NCI-H524 treated with DMSO at 0.1 percent for 48 hours (cell line): ENCODE measurements at places on chromosomes 12 and 14.

GRCh38 chr12:63318933-63319332, 167.9 kb upstream of the AVPR1A start:
- DNase-seq = no peak

GRCh38 chr12:65875640-65876071, 51.4 kb downstream of the HMGA2 start:
- no peak for DNase-seq

DNA sequence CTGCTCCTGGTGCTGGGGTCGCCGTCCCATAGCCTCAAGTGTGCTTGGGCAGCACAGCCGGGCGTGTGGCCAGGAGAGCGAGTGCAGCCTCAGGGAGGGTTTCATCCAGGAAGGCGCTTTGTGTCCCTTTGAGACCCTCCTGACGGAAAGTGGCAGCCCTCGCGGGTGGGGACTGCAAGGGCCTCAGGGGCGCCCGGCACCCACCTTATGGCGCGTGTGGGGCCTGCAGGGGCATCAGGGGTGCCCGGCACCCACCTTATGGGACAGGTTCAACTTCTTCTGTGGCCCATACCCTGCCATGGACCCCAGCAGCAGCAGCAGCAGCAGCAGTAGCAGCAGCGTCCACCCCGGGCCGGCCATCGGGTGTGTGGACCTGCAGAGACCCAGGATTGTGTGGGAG, 4.5 kb downstream of the LRCOL1 start:
- no peak for DNase-seq

DNA sequence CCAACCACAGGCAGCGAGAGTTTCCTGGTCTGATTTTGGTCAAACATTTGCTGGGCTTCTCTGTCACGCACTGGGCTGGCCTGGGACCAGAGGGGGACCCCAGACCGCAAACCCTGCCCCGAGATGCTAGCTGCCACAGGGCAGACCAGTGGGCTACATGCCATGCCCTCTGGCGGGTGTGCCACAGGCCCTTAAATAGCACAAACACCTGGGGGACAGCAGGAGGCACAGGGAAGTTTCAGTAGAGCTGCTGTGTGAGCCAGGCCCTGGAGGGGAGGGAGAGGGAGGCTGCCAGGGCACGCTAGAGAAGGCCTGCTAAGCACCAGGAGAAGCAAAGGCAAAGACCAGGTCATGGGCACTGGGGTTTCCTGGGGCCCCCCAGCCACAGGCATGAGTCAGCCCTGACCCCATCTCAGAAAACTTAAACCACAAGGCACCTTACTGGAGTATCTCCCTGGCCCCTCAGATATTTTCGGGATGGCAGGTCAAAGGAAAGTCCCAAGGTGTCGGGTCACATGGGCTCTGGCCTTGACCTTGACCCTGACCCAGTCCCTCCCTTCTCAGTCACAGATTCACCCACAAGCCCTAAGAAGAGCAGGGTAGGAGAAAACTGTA, 29.2 kb downstream of the ITPK1 start:
- no peak for DNase-seq

DNA sequence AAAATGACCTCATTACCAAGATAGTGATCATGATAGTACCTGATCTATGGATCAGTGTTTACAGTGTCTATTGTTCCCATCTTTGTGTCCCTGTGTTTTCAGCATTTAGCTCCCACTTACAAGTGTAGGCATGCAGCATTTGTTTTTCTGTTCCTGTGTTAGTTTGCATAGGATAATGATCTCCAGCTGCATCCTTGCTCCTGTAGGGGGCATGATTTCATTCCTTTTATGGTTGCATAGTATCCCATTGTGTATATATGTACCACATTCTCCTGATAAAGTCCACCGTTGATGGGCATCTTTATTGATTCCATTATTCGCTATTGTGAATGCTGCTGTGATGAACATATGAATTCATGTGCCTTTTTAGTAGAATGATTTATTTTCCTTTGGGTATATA, 215.4 kb upstream of the NAV3 start:
- no peak for DNase-seq

GRCh38 chr12:75345531-75345930, 11.1 kb downstream of the GLIPR1L1 start:
- DNase-seq = no peak

GRCh38 chr14:54867011-54867410, 35.6 kb downstream of the GCH1 start:
- no peak for DNase-seq

DNA sequence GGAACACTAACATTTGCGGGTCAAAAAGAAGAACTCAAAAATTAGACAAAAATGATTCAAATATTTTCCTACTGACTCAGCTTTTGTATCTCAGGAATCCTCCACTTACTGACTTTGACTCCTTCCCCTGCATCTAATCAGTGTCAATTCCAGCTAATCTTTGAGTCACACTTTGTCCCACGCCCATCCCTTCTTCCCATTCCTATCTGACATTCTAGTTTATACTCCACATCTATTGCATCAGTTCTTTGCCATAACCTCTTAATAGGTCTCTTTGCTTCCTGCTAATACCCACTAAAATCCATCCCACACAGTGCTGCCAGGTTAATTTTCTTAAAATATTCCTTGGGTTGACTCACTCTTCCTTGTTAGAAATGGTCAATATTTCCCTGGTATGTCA, 19.1 kb downstream of the BBS10 start:
- DNase-seq = no peak

DNA sequence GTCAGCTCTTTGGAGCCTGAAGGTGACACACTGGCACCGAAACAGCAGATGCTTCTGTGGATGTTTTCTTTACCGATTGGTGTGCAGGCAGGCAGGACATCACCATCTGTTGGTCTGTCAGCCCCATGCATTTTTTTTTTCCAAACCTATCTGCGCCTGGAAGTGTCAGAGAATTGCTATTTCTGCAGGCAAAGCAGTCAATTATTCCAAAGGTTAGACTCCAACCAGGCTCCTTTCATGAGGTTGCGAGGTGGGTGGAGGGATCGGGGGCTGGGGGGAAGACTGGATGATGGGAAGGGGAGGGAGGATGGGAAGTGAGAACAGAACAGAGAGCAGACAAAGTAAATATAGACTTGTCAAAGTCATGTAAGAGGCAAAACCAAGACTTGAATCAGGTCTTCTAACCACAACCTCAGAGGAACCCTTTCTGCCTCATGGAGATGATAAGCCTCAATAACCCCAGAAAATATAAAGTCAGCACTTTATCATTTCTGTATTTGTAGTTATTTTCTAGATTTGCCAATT, 117.7 kb downstream of the OTOGL start:
- peak; percentile 32 for DNase-seq

DNA sequence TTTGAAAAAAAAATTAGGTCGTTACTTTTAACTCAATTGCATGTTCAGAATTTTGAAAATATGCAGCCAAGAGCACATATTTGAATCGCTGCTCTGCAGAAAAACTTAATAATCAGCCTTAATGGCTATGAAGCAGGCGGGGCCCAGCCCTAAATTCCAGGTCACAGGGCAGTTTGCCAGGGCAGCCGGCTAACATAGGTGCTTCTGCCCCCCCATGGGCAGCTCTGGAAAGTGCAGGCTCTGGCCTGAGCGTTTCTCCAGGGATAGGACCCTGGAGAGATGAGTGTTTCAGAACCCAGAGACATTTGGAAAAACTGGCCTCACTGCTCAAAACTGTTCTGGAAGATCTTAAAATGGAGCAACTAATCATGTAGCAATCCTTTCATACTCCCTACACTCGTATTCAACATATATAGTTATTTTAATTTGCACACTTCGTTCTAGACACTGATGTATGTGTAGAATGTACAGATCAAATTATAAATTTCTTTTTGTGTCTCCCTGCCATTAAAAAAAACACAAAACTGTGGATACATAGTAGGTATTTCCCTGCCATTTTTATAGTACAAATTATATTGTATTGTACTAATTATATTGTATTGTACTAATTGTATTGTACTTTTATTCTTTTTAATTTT, 26.0 kb upstream of the PTGR2 start:
- peak; percentile 58 for DNase-seq

- no peak for DNase-seq
Measured at GRCh38 chr12:52210186-52210924, 18.5 kb upstream of the KRT80 start.

GRCh38 chr14:92400579-92401444, 77.8 kb downstream of the SLC24A4 start:
- DNase-seq = no peak

GRCh38 chr12:15886372-15887042, 4.3 kb downstream of the STRAP start:
- no peak for DNase-seq

GRCh38 chr14:57816568-57817284, 49.2 kb downstream of the SLC35F4 start:
- DNase-seq = no peak

DNA sequence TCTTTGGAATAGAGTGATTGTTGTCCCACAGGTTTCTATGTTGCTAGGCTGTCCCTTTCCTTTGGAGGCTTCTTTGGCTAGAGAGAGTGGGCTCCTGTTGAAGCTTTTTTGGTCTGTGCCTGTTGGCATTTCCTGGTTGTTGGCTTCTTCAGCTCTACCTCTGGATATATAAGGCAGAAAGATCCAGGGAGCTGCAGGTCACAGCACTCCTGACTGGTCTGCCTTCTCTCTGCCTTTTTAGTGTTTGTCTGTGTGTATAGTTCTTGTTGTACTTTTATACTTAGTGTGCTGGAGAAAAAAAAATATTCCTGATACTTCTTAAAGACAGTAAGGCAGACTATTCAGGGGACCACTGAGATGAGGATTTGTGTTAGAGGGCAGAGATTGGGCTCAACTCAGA, 202.7 kb downstream of the FBXL14 start:
- no peak for DNase-seq
